ENCODE measurements at places on chromosomes 5 and 9.

- H3K27me3 ChIP-seq, result no peaks in the 10 kb centered on the region
- H3K4me3 ChIP-seq, result no peak overlapping the region
- no peaks in the 10 kb centered on the region for H3K36me3 ChIP-seq
- H3K4me1 ChIP-seq, result peaks cover 22% of the 10 kb centered on the region
- peak; percentile 88 for DNase-seq
Observed at GRCh38 chr9:94603259-94604160, 9.9 kb upstream of the FBP2 start.

DNA sequence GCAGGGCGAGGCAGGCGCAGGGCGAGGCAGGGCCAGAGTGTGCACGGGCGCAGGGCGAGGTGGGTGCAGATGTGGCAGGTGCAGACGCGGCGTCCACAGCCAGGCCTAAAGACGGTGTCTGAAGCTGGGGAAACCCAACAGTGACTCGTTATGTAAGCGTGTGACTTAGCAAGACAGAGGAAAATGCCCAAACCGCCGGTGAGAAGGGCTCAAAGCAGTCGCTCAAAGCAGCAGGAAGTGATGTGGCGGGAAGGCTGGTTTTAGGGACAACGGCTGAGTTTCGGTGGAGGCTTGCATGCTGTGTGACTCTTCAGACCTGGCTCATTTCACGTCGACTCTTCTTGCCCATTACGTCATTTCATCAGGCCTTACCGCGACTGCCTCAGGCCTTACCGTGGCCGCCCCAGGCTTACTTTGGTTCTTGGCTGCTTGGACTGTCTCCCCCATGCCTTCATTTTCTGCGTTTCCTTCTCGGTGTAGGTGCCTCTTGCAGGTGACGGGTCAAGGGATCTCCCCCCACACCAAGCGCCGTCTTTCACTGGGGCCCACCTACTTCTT, 50.5 kb upstream of the EXOC3 start:
- peaks cover 7% of the 10 kb centered on the region for H3K4me1 ChIP-seq
- no peaks in the 10 kb centered on the region for H3K36me3 ChIP-seq
- DNase-seq, result no peak

- H3K4me1 ChIP-seq, result peaks cover 8% of the 10 kb centered on the region
- no peak overlapping the region for H3K27ac ChIP-seq
- peak; percentile 67 for DNase-seq
- H3K4me3 ChIP-seq, result peak overlapping the region; percentile 47
- H3K27me3 ChIP-seq, result no peaks in the 10 kb centered on the region
Observed at GRCh38 chr5:174418809-174419539, 305.4 kb upstream of the MSX2 start.

DNA sequence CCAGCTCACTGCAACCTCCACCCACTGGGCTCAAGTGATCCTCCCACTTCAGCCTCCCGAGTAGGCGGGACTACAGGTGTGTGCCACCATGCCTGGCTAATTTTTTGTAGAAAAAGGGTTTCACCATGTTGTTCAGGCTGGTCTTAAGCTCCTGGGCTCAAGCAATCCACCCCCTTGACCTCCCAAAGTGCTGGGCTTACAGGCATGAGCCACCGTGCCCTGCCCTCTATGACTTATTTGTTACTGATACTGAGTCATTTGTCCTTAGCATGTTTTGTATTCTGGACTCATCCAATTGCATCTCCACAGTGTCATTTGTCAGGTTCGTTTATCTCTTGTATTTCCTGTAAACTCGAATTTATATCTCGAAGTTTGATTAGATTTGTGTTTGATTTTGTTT, 2.7 kb upstream of the ITK start:
- peaks cover 36% of the 10 kb centered on the region for H3K27me3 ChIP-seq
- H3K4me3 ChIP-seq, result no peak overlapping the region
- H3K4me1 ChIP-seq, result no peaks in the 10 kb centered on the region
- no peak overlapping the region for H3K27ac ChIP-seq
- no peak for DNase-seq

DNA sequence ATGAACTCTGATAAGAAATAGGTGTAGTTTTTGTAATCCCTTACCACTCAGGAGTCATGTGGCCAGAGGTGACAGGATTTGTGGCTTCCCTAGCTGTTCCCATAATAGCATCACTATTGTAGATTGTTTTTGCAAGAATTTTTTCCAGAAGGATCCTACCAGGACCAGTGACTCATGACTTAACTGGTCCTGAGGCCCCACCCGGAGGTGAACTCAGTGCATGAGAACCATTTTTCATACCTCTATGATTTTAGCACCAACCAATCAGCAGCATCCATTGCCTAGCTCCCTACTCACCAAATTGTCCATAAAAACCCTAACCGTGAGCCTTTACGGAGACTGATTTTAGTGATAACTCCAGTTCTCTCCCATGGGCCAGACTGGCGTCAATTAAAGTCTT, 484.8 kb downstream of the PSAT1 start:
- H3K27ac ChIP-seq, result no peak overlapping the region
- H3K36me3 ChIP-seq, result no peaks in the 10 kb centered on the region
- no peaks in the 10 kb centered on the region for H3K27me3 ChIP-seq
- DNase-seq, result no peak

GRCh38 chr5:94397508-94397907, 220.9 kb downstream of the KIAA0825 start:
- no peak overlapping the region for H3K4me3 ChIP-seq
- peaks cover 11% of the 10 kb centered on the region for H3K4me1 ChIP-seq
- no peaks in the 10 kb centered on the region for H3K36me3 ChIP-seq

DNA sequence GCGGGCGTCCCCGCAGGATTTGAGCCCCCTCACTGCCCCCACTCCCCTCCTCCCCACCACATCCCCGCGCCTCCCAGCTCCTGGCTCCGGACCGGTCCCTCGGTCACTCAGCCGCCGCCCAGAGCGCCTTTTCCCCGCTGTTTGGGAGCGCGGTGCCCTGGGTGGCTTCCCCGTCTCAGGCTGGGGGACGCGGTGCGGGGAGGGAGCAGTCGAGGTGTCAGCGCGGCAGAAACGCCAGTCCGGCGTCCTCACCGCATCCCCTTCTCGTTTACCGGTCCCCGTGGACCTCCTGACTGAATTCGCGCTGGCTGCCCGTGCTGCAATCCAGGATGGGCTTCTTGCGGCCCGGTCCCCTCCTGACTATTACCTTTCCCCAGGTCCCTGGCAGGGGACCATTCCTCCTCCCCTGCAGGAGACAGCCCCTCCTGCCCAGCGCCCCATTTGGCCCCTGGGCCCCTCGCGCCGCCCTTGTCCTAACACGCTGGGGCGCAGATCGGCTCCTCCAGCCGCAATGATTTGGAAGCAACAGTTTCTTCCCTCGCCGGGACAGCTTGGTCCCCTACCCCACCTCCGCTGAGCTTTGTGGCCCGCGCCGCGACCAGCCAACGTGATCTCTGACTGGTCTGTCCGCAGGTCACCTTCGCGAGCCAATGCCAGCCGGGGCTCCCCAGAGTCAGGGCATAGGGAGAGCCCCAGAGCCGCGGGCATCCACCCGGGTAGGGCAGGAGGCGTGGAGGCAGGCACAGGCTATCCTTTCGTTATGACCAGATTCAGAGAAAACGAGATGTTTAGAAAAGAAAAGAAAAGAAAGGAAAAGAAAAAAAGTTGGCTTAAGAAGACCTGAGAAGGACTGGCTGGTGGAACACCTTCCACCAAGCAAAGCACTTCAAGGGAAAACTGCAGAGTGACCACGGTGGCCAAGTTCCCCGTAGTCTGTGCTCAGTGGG, 1.2 kb downstream of the ANKRD33B start:
- no peak overlapping the region for H3K27ac ChIP-seq
- peak; percentile 50 for DNase-seq
- H3K4me1 ChIP-seq, result peaks cover 27% of the 10 kb centered on the region
- H3K36me3 ChIP-seq, result no peaks in the 10 kb centered on the region
- peaks cover 91% of the 10 kb centered on the region for H3K27me3 ChIP-seq

GRCh38 chr5:95728494-95729114, 2.5 kb upstream of the RHOBTB3 start:
- H3K27me3 ChIP-seq, result peaks cover 65% of the 10 kb centered on the region
- H3K27ac ChIP-seq, result no peak overlapping the region
- no peak for DNase-seq
- no peak overlapping the region for H3K4me3 ChIP-seq

GRCh38 chr5:95927927-95928723, 33.5 kb downstream of the ELL2 start:
- H3K27me3 ChIP-seq, result no peaks in the 10 kb centered on the region
- peak overlapping the region; percentile 63 for H3K27ac ChIP-seq
- H3K4me3 ChIP-seq, result no peak overlapping the region
- no peaks in the 10 kb centered on the region for H3K36me3 ChIP-seq
- peaks cover 3% of the 10 kb centered on the region for H3K4me1 ChIP-seq
- DNase-seq, result no peak

GRCh38 chr9:79689576-79689975, 117.8 kb downstream of the TLE4 start:
- no peak for DNase-seq
- no peak overlapping the region for H3K27ac ChIP-seq
- no peak overlapping the region for H3K4me3 ChIP-seq
- peaks cover 62% of the 10 kb centered on the region for H3K4me1 ChIP-seq
- no peaks in the 10 kb centered on the region for H3K36me3 ChIP-seq

DNA sequence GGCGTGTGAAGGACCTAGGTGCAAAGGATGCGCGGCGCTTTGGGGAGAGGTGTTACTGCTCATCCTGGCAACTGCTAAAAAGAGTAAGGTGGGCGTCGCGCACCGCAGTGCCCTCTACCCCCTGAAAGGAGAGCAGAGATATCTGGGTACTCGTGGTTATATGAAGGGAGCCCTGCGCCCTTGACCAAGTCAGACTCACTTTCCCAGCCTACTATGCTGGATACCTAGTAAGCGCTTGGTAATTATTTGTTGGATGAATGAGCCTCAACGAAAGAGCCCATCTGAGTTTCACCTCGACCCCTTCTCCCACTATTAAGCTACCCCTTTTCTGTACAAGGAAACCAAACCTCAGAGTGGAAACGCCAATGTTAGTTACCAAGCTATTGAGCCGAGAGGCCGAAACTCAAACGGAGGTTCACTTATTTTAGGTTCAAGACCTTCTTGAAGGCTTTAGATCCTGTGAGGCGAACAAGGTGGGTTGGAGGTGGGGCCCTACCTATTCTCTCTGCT, 8.0 kb downstream of the LHX6 start:
- H3K4me1 ChIP-seq, result peaks cover 31% of the 10 kb centered on the region
- DNase-seq, result peak; percentile 33
- no peaks in the 10 kb centered on the region for H3K36me3 ChIP-seq

- peak; percentile 6 for DNase-seq
- no peak overlapping the region for H3K27ac ChIP-seq
- H3K4me1 ChIP-seq, result peaks cover 19% of the 10 kb centered on the region
Observed at GRCh38 chr5:153122403-153122802, 368.1 kb upstream of the GRIA1 start.

DNA sequence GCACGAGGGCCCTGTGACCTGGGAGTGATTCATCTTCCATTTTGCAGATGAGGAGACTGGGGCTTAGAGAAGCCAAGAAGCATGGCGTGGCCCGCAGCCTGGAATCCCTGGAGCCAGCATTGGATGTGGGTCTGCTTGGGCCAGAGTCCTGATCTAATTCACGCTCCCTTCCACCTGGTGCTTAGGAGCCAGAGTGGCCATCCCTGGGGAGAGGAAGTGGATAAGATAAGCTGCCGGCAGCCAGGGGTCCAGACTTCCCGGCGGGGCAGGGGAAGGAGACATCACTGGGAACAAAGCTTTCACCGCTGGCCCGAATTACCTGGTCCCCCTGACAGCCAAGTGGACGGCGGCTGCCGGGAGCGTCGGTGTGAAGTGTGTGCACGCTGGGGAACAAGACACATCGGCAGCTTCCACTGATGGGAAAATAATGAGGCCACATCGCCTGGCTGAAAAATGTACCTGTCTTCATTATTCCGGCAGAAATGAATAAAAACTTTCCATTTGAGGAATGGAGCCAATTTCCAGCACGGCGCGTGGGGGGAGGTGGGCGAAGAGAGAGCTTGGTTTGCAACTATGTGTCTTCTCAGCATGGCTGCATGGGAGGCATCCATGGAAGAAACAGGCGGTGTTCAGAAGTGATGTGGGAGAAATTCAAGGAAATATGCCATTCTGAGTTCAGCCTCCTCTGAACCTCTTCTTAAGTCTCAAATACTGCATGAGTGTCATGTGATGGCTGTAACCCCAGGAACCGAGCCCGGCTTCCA, 78.5 kb downstream of the OLFM1 start:
- H3K4me1 ChIP-seq, result peaks cover 10% of the 10 kb centered on the region
- H3K27ac ChIP-seq, result no peak overlapping the region
- no peak overlapping the region for H3K4me3 ChIP-seq
- no peaks in the 10 kb centered on the region for H3K27me3 ChIP-seq
- H3K36me3 ChIP-seq, result no peaks in the 10 kb centered on the region
- no peak for DNase-seq

DNA sequence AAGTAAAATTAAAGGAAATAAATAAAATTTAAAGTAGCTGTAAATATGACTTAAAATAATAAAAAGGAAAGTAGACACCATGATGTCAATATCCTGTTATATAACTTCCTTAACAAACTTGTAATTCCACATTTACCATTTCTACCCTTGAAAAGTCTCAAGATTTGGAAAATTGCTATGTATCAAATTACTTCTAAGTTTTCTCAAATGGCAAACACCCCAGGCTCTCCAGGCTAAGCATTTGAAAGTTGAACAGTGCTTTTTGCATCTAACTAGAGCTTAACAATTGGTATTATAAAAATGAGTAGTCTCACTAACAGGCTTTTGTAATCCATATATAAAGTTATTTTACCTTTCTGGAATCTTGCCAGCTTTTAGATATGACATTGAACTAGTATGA, 41.5 kb upstream of the MACIR start:
- H3K4me1 ChIP-seq, result no peaks in the 10 kb centered on the region
- H3K4me3 ChIP-seq, result no peak overlapping the region
- no peak for DNase-seq
- no peaks in the 10 kb centered on the region for H3K36me3 ChIP-seq
- no peaks in the 10 kb centered on the region for H3K27me3 ChIP-seq
- no peak overlapping the region for H3K27ac ChIP-seq

Data from neural progenitor cell (in vitro differentiated cells).